ENCODE measurements at places on chromosomes 4 and X. TPM values are rescaled to one million over a fixed set of nuclear protein-coding genes. Genes with fewer than 3 reads are reported as not detected.

GRCh38 chr4:24655326-24655725 is 71.0 kb upstream of the DHX15 start:
- H3K27ac ChIP-seq, result no peak overlapping the region
- H3K27me3 ChIP-seq, result peaks cover 7% of the 10 kb centered on the region
- H3K4me1 ChIP-seq, result peaks cover 11% of the 10 kb centered on the region
- H3K4me3 ChIP-seq, result no peak overlapping the region
- no peaks in the 10 kb centered on the region for H3K36me3 ChIP-seq
- DNase-seq, result no peak

The ADGRG4 gene
- not detected for total RNA-seq

GRCh38 chr4:159401226-159401712 is 298.4 kb downstream of the RAPGEF2 start:
- H3K27me3 ChIP-seq, result peaks cover 15% of the 10 kb centered on the region
- H3K36me3 ChIP-seq, result no peaks in the 10 kb centered on the region
- DNase-seq, result no peak
- H3K27ac ChIP-seq, result no peak overlapping the region

The KLHL34 gene
- 0.26 TPM for total RNA-seq

DNA sequence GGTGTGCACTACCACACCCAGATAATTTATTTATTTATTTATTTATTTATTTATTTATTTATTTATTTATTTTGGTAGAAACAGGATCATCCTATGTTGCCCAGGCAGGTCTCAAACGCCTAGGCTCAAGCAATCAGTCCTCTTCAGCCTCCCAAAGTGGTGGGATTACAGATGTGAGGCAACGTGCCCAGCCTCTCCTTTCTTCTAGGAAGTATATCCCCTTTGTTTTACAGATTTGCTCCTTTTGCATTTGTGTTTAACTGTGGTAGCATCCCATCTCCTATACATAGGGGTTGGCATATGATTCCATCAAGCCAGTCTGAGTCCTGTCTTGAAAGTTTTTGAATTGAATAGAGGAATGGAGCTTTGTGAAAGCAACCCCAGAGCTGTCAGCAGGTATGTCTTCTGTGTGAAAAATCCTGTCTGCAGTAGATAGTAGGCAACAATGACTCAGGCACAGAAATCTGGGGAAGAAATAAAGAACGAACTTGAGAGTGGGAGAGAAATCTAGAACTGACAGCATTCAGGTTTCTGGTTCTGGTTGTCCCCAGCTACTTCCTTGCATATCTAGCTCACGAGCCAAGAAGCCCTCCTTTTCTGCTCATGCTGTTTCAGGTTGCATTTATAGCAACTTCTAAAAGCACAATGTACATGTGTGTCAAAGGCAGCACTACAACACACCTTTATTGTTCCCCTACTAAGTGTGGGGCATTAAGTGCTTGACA is 113.7 kb upstream of the LSM6 start:
- H3K27me3 ChIP-seq, result peaks cover 4% of the 10 kb centered on the region
- no peaks in the 10 kb centered on the region for H3K4me1 ChIP-seq
- DNase-seq, result no peak
- H3K4me3 ChIP-seq, result no peak overlapping the region

GRCh38 chr4:7206911-7207567 is 14.7 kb downstream of the SORCS2 start:
- H3K4me3 ChIP-seq, result no peak overlapping the region
- peaks cover 2% of the 10 kb centered on the region for H3K27me3 ChIP-seq
- no peaks in the 10 kb centered on the region for H3K4me1 ChIP-seq
- H3K36me3 ChIP-seq, result no peaks in the 10 kb centered on the region
- DNase-seq, result no peak

The MFAP3L gene
- total RNA-seq, result 0.47 TPM

- H3K36me3 ChIP-seq, result no peaks in the 10 kb centered on the region
- no peak for DNase-seq
- H3K27me3 ChIP-seq, result peaks cover 2% of the 10 kb centered on the region
- H3K4me3 ChIP-seq, result no peak overlapping the region
- no peak overlapping the region for H3K27ac ChIP-seq
Measured at GRCh38 chr4:84632092-84632491, 49.2 kb downstream of the CDS1 start.

The XAGE2 gene
- total RNA-seq, result not detected

The FNIP2 gene
- total RNA-seq, result 18.8 TPM

GRCh38 chrX:65811558-65812228 is 144.2 kb downstream of the MSN start:
- no peak for DNase-seq
- H3K36me3 ChIP-seq, result no peaks in the 10 kb centered on the region
- H3K27ac ChIP-seq, result no peak overlapping the region
- H3K27me3 ChIP-seq, result peaks cover 10% of the 10 kb centered on the region
- no peaks in the 10 kb centered on the region for H3K4me1 ChIP-seq
- no peak overlapping the region for H3K4me3 ChIP-seq

DNA sequence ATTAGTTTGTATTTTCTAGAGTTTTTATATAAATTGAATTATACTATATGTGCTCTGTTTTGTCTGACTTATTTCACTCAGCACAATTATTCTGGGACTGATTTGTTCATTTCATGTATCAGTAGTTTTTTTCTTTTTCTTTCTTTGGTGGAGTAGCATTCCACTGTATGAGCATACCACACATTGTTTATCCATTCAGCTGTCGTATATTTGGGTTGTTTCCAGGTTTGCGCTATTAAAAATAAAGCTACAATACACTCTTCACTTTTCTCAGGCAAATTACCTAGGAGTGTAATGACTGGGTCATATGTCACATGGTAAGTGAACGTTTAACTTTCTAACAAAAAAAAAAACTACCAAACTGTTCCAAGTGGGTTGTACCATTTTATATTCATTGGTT is 9.6 kb upstream of the OTUD4 start:
- H3K4me3 ChIP-seq, result no peak overlapping the region
- H3K36me3 ChIP-seq, result no peaks in the 10 kb centered on the region
- H3K27me3 ChIP-seq, result peaks cover 17% of the 10 kb centered on the region
- no peaks in the 10 kb centered on the region for H3K4me1 ChIP-seq

GRCh38 chrX:132676561-132677186 is 187.8 kb upstream of the MBNL3 start:
- H3K27me3 ChIP-seq, result no peaks in the 10 kb centered on the region
- H3K4me3 ChIP-seq, result no peak overlapping the region

GRCh38 chr4:126004941-126005340 is 690.2 kb downstream of the FAT4 start:
- no peak overlapping the region for H3K4me3 ChIP-seq
- DNase-seq, result no peak
- no peaks in the 10 kb centered on the region for H3K4me1 ChIP-seq

DNA sequence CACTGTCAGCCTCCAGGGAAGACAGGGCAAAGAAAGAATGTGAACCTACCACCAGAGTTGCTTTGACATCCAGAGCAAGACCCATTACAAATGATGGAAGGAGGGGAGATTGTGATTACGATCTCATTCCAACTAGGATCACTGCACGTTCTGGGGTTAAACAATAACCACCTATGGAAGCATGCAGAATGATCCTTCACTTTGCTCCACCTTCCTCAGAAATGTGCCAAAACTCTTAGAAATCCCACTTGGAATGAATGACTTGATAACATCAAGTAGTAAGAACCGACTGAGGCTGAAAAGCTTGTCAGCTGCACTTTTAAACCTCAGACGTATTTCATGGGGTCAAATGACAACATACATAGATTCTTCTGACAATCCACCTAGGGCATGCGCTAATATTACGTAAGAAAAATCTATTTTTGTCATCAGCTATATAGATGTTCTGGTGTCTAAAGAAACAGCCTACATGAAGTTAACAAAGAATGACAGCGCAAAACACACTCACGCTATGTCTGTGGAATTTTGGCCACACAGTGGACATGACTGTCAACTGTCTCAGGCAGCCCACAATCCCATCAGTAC is 3.5 kb upstream of the STS start:
- H3K27me3 ChIP-seq, result no peaks in the 10 kb centered on the region
- H3K36me3 ChIP-seq, result no peaks in the 10 kb centered on the region
- H3K4me1 ChIP-seq, result peaks cover under 1% of the 10 kb centered on the region
- no peak for DNase-seq
- H3K27ac ChIP-seq, result no peak overlapping the region

The IL2RG gene
- 397 TPM for total RNA-seq

GRCh38 chr4:1404573-1405253 is 1.5 kb downstream of the NKX1-1 start:
- H3K27me3 ChIP-seq, result peaks cover 28% of the 10 kb centered on the region
- H3K36me3 ChIP-seq, result peaks cover 6% of the 10 kb centered on the region
- no peaks in the 10 kb centered on the region for H3K4me1 ChIP-seq
- DNase-seq, result no peak
- no peak overlapping the region for H3K4me3 ChIP-seq
- H3K27ac ChIP-seq, result peak overlapping the region; percentile 89

GRCh38 chr4:40305328-40306170 is 29.6 kb upstream of the CHRNA9 start:
- DNase-seq, result no peak
- H3K27ac ChIP-seq, result peak overlapping the region; percentile 90
- peaks cover 11% of the 10 kb centered on the region for H3K36me3 ChIP-seq
- H3K4me3 ChIP-seq, result peak overlapping the region; percentile 61
- H3K4me1 ChIP-seq, result peaks cover 80% of the 10 kb centered on the region

DNA sequence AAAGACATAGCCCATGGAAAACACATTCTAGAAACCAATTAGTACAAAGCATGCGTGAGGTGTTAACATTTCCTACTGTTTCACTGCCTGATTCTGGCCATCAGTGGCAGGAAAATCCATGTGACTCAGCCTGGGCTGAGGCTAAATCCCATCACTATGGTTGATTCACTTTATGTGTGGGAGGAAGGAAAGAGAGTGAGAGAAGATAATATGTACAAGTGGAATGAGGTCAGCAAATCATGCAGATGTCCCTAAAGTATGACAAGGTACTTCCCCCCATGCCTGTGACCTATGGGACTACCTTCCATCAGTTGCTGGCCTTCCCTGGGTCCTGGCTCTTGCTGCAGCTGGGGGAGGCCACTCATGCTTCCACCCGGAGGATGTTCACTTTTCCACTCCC is 64.2 kb upstream of the MAP3K15 start:
- no peak for DNase-seq
- no peaks in the 10 kb centered on the region for H3K27me3 ChIP-seq
- H3K4me1 ChIP-seq, result peaks cover 17% of the 10 kb centered on the region
- H3K27ac ChIP-seq, result peak overlapping the region; percentile 29

The RBMXL3 gene
- not detected for total RNA-seq

DNA sequence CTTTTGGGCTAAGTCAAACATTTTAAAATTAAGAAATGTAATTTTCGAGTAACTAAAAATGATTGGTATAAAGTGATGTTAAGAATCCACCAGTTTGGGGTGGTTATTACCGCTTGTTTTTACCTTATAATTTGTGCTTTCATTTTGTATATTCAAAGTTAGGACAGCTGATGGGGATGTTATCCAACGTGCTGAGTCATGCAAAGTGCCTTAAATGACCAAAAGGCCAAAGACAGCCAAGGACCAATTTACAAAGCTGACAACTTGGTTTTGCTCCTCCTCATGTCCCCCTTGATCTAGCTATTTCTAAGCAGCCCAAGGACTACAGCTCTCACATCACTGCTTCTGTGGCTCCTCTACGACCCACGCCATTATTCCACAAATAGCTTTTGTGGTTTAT is 181.4 kb upstream of the PCDH7 start:
- no peak overlapping the region for H3K4me3 ChIP-seq
- H3K27ac ChIP-seq, result no peak overlapping the region
- H3K36me3 ChIP-seq, result no peaks in the 10 kb centered on the region
- no peaks in the 10 kb centered on the region for H3K27me3 ChIP-seq

DNA sequence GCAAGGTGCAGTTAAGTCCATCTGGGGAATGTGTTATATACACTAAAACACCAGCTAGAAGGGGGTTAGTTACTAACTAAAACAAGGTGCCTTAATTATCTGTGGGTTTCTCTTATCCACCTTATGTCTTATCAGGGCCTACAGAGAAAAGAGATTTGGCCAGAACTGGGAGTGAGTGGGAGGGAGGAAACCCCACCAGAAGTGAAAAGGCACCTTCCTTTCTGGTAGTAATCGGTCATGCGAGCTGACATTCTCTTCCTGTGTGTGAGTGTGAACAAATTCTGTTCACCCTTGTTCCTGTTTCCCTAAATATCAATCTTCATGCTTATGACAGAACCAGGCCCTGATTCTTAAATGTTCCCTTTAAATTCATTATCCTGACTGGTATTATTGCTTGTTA is 43.5 kb downstream of the SRPX2 start:
- no peak for DNase-seq
- no peak overlapping the region for H3K4me3 ChIP-seq
- peaks cover 12% of the 10 kb centered on the region for H3K4me1 ChIP-seq
- H3K27ac ChIP-seq, result no peak overlapping the region

The IQCM gene
- total RNA-seq, result not detected

- H3K27ac ChIP-seq, result no peak within 1 kb of the TSS
- H3K4me3 ChIP-seq, result peak within 1 kb of the TSS; percentile 68
- H3K36me3 ChIP-seq, result peaks cover 2% of the 10 kb centered on the region
- H3K4me1 ChIP-seq, result no peaks in the 10 kb centered on the region
- peaks cover 66% of the 10 kb centered on the region for H3K27me3 ChIP-seq
Measured at GRCh38 chr4:109302361-109303139, at the start of gene COL25A1. COL25A1 (minus strand) TSS chr4:109302658.

The F8A2 gene
- not detected for total RNA-seq

- DNase-seq, result no peak
- H3K27me3 ChIP-seq, result no peaks in the 10 kb centered on the region
- H3K4me1 ChIP-seq, result peaks cover 8% of the 10 kb centered on the region
- H3K4me3 ChIP-seq, result no peak overlapping the region
Measured at GRCh38 chr4:3070709-3071500, 3.4 kb downstream of the HTT-AS start.

DNA sequence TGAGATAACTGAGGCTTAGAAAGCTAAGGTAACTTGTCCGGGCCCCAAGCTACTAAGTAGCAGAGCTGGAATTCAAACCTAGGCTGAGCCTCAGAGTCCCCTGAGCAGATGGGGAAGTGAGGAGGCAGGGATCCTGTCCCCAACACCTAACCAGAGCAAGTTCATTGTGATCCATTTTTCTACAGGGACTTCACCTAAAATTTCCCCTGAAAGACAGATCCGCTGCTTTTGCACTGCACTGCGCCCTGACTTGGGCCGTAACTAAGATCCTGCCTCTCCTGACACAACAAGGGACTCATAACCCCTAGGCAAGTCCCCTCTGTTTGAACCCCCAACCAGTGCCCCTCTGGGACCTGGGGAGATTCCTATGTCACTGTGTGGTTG is 25.6 kb upstream of the MTM1 start:
- peaks cover 1% of the 10 kb centered on the region for H3K36me3 ChIP-seq
- no peak overlapping the region for H3K27ac ChIP-seq
- no peak for DNase-seq
- H3K4me3 ChIP-seq, result no peak overlapping the region

The CABS1 gene
- not detected for total RNA-seq

GRCh38 chrX:18003876-18004275 is 142.8 kb upstream of the RAI2 start:
- H3K4me3 ChIP-seq, result no peak overlapping the region
- H3K27me3 ChIP-seq, result peaks cover 2% of the 10 kb centered on the region
- DNase-seq, result no peak
- H3K4me1 ChIP-seq, result no peaks in the 10 kb centered on the region

The SMARCAD1 gene
- total RNA-seq, result 46.3 TPM

GRCh38 chrX:19650996-19651395 is 135.7 kb upstream of the MAP3K15 start:
- no peak overlapping the region for H3K27ac ChIP-seq
- no peaks in the 10 kb centered on the region for H3K27me3 ChIP-seq
- H3K4me3 ChIP-seq, result no peak overlapping the region
- peaks cover 37% of the 10 kb centered on the region for H3K4me1 ChIP-seq

- no peak overlapping the region for H3K27ac ChIP-seq
- H3K36me3 ChIP-seq, result no peaks in the 10 kb centered on the region
- H3K4me3 ChIP-seq, result no peak overlapping the region
- no peak for DNase-seq
Measured at GRCh38 chr4:125704726-125705125, 390.0 kb downstream of the FAT4 start.

The MBNL3 gene
- 8.9 TPM for total RNA-seq

The FDCSP gene
- total RNA-seq, result not detected
